ENCODE measurements at places on chromosomes 5 and 9.

DNA sequence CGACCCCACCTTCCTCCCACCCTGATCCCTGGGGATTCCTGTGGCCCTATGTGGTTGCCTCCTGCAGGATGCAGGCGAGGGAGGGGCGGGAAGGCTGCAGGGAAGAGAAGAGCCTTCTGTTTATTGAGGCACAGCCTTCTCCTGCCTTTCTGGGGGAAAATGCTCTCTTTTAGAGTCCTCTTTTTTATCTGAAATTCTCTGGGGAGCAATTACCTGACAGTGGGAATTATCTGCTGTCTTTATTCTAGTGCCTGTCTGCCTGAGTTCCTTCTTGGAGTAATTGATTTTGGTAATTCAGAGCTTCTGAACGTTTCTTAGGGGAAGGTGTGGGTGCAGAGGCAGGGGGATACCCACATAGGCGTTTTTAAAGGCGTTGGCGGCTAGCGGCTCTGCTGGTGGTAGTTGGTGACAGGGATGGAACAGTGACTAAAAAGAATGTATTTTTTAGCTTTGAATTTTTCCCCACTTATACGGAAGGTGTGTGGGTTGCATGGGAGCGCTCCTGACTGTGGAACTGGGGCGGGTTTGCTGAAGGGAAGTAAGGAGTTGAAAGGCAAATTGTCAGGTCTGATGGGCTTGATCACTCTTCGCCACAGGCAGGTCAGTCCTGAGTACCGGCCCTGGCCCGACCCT, 35.2 kb upstream of the DAB2IP start:
- no peak for DNase-seq

DNA sequence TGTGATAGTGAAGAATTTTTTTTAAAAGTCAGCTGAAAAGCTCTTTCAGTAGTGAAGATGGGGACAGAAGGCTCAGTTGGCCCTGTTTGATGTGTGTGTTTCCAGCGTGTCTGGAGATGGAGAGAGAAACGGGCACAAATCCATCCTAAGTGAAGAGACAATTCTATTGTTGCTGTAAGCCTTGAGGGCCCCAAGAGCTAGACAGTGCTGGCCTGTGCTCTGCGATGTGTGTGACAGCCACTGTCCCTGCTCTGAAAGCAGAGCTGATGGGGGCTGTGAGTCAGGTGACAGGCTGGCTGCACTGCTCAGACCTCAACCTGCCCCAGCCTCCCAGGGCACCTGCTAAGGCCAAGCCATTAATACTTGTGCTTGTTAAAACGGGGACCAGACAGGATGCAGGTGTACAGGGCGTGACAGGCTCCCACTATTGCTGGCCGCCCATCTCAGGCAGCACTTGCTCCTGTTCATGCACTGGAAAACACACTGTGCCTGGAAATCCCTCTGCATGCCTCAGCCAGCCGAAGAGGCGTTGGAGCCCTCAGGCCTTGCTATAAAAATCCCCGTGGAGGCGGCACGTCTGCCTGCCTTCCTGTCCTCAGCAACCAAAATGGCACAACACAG, 44.6 kb upstream of the SEMA4D start:
- no peak for DNase-seq

- DNase-seq, result peak; percentile 1
These were observed 113.9 kb downstream of the WNK2 start for GRCh38 chr9:93297659-93298497.

DNA sequence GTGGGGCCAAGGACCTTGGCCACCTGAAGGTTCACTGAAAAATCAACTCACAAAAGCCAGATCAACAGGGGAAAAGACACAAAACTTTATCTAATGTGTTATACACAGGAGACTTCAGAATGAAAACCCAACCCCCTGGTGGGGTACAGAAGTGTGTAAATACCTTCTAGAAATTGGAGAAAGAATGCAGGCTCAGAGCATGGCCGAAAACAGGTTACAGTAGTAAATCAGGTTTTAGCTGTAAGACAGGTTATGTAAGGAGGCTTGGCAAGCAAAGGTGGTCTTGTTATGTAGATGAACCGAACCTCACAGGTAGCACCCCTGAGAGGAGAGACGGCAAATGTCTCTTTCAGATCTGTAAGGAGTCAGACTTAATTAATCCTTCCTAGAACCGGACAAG, 10.0 kb downstream of the CEMIP2 start:
- DNase-seq, result no peak

GRCh38 chr9:3397766-3398165, 128.0 kb downstream of the RFX3 start:
- no peak for DNase-seq

GRCh38 chr5:159184858-159185381, 24.4 kb downstream of the RNF145 start:
- peak; percentile 60 for DNase-seq

DNA sequence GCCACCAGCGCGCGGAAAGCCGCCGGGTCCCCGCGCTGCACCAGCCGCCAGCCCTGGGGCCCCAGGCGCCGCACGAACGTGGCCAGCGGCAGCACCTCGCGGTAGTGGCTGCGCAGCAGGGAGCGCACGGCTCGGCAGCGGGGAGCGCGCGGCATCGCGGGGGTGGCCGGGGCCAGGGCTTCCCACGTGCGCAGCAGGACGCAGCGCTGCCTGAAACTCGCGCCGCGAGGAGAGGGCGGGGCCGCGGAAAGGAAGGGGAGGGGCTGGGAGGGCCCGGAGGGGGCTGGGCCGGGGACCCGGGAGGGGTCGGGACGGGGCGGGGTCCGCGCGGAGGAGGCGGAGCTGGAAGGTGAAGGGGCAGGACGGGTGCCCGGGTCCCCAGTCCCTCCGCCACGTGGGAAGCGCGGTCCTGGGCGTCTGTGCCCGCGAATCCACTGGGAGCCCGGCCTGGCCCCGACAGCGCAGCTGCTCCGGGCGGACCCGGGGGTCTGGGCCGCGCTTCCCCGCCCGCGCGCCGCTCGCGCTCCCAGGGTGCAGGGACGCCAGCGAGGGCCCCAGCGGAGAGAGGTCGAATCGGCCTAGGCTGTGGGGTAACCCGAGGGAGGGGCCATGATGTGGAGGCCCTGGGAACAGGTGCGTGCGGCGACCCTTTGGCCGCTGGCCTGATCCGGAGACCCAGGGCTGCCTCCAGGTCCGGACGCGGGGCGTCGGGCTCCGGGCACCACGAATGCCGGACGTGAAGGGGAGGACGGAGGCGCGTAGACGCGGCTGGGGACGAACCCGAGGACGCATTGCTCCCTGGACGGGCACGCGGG, at the start of gene TERT:
TERT (minus strand) TSS at position 234 of the 815 bp plus-strand sequence; CDS start at position 155, 79 bp downstream.
- DNase-seq, result peak; percentile 88

DNA sequence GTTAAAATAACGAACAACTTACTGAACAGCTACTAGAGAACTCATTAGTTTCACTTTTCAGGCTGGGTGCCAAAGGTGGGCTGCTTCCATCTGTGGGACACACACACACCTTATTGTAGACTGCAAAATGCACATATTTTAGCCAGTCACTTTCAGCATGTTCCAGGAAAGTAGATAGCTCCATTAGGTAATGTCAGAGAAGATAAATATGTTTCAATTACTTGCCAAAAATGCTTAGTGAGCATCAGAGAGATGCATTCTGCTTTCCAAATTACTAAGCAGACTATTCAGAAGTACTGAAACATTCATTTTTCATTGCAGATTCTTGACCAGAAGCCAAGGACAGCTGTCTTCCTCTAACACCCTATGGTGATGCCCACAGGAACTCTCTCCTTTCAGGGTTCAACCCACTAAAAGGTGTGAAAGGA, 56.2 kb upstream of the APC start:
- no peak for DNase-seq

DNA sequence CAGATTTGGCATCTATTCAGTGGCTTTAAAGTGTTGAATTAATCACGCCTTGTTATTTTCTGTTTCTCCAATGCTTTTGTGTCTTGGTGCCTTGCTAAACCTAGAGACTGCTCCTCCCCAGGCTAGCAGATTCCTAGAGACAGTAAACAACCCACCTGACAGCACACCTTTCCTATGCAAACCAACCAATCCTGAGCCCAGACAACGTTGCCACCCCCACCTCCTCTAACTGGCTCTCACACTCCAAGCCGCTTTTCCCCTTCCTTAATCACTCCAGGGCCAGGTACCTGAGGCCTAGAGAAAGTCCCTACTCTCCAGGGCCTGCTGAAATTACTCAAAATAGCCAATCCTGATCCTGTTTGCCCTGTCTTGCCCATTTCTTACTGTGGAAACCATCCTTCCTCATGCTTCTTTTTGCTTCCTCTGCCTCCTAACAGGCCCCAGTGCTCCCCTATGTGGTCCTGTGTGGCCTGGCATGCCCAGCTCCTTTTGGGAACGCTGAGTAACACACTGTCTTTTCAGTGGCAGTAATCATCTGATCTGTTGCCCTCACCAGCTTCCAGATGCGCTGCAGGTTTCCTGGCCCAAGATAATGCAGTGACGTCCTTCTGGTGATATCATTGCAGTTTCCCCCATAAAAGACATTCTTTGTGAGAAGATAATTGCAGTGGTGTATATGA, 53.4 kb downstream of the GAS1 start:
- DNase-seq, result no peak

DNA sequence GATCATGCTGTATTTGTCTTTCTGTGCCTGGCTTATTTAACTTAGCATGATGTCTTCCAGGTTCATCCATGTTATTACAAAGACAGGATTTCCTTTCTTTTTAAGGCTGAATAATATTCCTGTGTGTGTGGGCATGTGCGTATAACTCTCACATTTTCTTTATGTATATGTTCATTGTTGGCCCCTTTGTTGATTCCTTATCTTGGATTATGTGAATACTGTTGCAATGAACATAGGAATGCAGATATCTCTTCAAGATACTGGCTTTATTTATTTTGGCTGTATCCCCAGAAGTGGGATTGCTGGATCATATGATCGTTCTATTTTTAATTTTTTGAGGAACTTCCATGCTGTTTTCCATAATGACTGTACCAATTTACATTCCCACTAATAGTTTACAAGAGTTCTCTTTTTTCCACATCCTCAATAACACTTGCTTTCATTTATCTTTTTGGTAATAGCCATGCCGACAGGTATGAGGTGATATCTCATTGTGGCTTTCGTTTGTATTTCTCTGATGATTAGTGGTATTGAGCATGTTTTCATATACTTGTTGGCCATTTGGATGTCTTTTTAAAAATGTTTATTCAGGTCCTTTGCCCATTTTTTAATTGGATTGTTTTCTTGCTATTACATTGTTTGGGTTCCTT, 38.0 kb downstream of the CREBRF start:
- no peak for DNase-seq

DNA sequence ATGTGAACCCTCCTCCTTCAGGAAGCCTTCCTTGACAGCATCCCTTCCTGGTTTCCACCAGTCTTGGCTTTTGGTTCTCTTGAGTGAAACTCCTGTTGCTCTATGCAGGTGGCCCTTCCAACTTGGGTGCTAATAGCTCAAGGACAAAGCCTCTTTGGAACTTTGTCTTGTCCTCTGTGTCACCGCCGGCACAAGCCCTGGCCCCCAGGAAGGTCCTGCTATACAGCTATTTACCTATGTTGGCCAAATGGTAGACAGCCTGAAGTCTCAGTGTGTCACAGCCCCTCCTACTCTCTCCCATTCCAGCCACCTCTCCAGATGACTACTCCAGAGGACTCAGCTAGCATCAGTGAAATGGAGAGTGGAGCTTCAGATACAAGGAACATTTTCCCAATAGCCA, 94.7 kb upstream of the ZNF618 start:
- DNase-seq, result no peak

GRCh38 chr9:36487482-36488388, 85.0 kb upstream of the MELK start:
- peak; percentile 91 for DNase-seq

DNA sequence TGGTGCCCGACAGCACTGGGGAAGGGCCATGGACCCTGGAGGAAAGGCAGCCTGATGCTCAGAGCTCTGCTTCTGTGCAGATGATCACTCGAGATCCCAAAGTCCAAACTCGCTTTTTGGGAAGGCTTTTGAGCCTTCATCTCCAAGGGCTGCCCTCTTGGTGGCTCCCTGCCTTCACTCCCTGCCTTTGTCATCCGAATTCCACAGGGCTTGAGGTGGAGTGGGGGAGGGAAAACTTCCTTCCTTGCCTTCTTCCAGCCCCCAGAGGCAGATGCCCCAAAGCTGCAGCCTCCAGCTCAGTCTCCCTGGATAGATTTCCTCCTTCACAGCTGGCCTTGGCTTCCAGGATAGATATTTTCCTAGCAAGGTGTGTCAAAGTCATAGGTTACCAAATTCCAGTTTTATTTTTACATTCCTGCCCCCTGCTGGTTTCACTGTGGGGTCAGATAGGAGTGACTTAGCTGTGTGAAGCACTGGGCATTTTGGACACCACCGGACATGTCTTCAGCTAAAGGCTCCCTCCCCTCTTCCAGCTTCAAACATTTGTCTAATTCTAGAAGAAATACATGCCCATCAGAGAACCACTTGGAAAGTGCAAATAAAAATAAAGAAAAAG, 268.2 kb downstream of the HSPA4 start:
- no peak for DNase-seq

DNA sequence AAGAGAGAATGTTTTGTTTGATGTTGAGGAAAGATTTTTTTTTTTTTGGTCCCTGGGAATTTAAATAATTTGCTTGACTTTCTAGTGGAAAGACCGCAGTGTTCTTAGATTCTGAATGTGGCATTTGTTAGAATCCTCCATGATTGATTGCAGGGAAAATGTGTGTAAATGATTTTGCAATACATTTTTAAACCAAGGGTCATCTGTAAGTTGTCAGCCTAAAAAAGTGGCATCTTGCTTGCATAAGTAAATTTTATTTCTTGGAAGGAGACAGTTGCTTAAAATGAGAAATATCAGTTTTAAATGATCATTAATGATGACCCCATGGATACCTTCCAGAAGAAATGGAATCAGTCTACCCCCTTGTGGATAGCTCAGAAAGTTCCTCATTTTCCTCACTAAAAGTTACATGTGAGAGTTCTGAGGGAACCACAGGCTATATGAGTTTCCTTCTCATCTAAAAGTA, 105.1 kb upstream of the SLC25A48 start:
- DNase-seq, result no peak

GRCh38 chr5:84862132-84862531, 477.5 kb upstream of the EDIL3 start:
- no peak for DNase-seq

DNA sequence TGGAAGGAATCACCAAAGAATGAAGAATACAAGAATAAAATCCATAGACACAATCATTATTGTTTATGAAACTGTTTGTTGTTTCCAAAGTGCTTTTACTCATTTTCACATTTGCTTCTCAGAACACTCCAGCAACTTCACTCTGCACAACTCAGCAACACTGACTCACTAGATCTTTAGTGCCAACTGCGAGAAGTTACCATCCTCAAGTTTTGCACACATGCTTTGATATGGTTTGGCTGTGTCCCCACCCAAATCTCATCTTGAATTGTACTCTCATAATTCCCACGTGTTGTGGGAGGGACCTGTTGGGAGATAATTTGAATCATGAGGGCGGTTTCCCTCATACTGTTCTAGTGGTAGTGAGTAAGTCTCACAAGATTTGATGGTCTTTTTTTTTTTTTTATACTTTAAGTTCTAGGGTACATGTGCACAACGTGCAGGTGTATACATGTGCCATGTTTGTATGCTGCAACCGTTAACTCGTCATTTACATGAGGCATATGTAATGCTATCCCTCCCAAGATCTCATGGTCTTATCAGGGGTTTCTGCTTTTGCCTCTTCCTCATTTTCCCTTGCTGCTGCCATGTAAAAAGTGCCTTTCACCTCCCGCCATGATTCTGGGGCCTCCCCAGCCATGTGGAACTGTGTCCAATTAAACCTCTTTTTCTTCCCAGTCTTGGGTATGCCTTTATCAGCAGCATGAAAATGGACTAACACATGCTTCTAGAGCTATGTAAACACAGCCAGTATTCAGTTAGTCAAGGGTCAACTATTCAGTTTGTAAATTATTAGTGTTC, 36.9 kb downstream of the CLINT1 start:
- peak; percentile 21 for DNase-seq
